ENCODE measurements at places on chromosomes 7 and 10.

DNA sequence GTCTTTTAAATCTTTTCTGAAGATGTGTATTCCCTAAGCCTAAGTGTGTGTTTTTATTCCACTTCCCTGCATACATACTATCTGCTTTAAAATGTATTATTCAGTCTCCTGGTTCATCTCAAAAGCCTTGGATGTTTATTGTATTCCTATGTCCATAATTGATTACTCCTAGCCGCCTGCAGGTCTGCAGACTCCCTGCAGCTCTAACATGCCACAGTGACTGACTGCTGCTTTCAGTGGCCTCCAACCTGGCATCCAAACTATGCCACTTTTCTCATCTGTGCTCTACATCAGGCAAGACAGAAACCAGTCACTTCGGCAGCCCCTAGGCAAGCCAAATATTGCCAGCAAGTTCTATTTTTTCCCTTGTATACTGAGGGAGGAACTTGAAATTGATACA is 81.7 kb downstream of the ABCA13 start:
- no peak for DNase-seq

DNA sequence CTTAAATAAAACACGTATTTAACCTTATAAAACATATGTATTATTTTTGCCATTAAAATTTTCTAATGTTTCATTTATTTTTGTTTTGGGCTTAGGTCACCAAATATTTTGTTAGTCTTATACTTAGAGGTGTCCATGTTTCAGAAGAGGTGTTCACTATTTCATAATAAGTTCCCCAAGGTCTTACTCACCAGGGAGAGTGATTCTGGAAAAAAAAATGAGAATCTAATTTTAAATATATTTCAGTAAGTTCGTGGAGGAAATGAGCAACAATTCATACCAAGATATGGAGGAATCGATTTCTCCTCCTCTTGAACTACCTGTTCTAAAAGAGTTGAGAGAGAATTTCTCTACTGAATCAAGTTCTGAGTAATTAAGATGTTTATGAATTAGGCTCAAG is 271.6 kb upstream of the SLC26A5 start:
- DNase-seq, result no peak

DNA sequence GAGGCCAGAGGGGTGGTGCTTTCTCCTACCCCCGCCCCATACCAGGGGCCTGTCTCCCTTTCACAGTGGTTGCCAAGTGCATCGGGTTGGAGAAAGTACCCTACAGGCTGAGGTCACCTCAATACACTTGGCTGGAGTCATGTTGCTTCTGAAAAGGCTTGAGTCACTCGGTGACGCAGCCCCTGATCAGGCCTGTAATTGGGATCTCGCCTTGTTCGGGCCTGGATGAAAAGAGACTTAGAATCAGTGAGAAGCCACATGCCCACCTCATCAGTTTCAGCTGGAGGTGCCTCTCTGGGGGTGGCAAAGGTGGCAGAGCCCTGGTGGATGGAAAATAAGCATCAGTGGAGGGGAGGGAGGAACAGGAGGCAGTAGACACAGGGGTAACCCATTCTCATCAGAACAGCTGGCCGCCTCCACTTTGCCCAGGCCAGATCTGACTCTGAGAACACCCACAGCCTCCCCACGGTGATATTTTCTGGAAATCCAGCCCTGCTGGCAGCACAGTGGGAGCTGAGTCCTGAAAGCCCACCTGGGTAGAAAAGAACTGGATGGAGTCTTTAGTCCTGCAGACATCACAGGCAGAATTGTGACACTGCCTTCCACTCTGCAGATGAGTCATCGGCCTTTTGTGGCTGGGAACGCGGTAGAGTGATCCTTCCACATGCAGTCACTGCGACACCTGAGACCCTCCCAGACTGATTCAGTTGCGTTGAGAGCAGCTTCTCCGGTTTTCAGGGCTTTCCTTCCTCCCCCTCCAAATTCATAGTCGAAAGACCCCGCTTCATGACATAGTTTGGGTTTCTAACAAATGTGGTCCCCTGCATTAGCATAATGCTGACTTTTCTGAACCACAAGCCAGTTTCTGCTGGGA is 108.0 kb downstream of the GRK5 start:
- peak; percentile 46 for DNase-seq

GRCh38 chr7:142323706-142324105 is 65.8 kb upstream of the PRSS58 start:
- DNase-seq, result peak; percentile 22

- no peak for DNase-seq
These were observed 227.7 kb downstream of the CUX1 start for GRCh38 chr7:102044984-102045673.

- no peak for DNase-seq
These were observed 75.9 kb downstream of the CNOT4 start for GRCh38 chr7:135434047-135434446.

GRCh38 chr10:66983475-66983818 is 57.6 kb downstream of the LRRTM3 start:
- no peak for DNase-seq

DNA sequence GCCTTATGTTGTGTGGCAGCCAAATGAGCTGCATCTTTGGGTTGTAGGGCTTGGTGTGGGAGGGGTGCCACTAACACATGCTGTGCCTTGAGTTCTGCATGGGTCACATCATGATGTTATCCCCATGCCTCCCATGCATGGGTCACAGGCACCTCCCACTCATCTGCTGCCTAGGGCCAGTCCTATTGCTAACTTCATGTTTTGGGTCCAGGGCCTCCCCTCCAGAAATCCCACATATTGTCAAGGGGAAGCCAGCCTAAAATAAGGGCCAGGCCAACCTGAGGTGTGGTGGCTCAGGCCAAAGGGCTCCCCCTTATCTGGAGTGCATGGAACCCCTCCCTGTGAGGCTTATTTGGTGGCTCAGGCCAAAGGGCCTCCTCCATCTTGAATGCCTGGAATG is 299.0 kb downstream of the RPS24 start:
- DNase-seq, result no peak

- no peak for DNase-seq
These were observed 251.1 kb downstream of the INHBA start for GRCh38 chr7:41451826-41452225.

GRCh38 chr7:24716480-24717246 is 40.6 kb downstream of the GSDME start:
- DNase-seq, result no peak

DNA sequence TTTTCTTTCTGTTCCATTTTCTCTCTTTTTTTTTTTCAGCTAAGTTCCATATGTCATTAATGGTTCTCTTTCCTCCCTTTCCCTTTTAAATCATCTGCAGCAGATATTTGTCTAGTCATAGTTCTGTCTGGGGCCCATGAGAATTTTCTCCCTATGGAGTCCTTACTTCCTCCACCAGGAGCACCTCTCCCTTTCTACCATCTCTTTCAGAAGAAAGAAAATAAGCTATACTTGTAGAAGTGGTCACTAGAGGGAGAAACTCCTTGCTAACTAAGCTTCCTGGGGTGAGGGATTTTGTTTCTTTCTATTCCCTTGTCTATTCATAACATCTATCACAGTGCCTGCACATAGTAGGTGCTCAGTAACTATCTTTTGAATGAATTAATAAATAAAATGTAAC is 230.2 kb upstream of the HPS1 start:
- DNase-seq, result no peak

DNA sequence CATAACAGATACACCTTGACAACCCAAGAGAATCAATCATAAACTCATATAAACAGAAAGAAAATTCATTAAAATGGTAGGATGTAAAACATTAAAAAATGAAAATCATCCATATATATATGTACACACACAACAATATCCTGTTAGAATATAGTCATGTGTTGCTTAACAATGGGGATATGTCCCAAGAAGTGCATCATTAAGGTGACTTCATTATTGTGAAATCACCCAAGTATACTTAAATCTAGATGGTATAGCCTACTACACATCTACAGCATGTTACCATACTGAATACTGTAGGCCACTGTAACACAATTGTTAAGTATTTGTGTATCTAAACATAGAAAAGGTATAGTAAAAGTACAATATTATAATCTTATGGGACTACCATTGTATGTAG is 115.8 kb upstream of the TMEM168 start:
- no peak for DNase-seq

GRCh38 chr7:37505750-37506353 is 57.2 kb upstream of the ELMO1 start:
- no peak for DNase-seq

DNA sequence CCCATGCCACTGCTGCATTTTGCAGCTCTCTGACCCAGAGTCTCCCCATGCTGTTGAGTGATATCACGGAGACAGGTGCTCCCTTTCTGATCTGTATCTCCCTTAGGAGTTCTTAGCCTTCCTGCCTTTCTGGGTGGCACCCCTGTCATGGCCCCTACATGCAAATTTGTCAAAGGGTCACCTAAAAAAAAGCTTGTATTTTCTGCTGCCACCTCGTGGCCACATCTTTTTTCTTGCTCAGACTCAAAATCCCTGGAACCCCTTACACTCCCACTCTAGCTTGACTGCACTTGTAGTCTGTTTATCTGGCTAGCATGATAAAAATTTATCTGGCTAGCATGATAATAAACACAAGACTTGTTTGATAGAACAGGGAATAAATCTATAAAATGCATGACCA is 809.1 kb downstream of the SORCS1 start:
- DNase-seq, result no peak

DNA sequence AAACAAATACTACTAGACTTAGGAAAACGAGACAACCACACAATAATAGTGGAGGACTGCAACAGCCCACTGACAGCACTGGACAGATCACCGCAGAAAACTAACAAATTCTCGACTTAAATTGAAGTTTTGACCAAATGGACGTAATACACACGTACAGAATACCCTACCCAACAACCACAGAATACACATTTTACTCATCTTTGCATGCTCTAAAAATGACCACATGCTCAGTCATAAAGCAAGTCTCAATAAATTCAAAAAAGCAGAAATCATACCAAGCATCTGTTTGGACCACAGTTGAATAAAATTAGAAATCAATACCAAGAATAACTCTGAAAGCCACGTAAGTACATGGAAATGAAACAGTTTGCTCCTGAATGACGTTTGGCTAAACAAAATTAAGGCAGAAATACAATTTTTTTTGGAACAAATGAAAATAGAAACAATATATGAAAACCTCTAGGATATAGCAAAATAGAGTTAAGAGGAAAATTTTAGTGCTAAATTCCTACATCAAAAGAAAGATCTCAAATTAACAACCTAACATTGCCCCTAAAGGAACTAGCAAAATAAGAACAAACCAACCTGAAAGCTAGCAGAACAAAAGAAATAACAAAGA is 30.6 kb downstream of the MAPK8 start:
- DNase-seq, result no peak

DNA sequence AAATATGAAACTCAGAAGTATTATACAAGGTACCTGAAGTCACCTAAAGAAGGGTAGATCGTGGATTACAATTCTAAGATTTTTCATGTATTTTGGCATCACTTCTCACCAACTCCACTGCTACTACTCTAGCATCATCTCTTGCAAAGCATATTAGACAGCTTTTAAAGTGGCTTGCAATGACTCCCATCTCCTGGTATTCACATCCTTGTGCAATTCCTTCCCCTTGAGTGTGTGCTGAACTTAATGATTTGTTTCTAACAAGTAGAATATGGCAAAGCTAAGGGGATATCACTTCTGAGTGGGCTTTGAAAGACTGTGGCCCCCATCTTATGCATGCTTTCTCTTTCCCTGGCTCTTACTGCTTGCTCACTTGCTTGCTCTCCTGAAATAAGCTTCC is 280.2 kb downstream of the SNX13 start:
- DNase-seq, result no peak

DNA sequence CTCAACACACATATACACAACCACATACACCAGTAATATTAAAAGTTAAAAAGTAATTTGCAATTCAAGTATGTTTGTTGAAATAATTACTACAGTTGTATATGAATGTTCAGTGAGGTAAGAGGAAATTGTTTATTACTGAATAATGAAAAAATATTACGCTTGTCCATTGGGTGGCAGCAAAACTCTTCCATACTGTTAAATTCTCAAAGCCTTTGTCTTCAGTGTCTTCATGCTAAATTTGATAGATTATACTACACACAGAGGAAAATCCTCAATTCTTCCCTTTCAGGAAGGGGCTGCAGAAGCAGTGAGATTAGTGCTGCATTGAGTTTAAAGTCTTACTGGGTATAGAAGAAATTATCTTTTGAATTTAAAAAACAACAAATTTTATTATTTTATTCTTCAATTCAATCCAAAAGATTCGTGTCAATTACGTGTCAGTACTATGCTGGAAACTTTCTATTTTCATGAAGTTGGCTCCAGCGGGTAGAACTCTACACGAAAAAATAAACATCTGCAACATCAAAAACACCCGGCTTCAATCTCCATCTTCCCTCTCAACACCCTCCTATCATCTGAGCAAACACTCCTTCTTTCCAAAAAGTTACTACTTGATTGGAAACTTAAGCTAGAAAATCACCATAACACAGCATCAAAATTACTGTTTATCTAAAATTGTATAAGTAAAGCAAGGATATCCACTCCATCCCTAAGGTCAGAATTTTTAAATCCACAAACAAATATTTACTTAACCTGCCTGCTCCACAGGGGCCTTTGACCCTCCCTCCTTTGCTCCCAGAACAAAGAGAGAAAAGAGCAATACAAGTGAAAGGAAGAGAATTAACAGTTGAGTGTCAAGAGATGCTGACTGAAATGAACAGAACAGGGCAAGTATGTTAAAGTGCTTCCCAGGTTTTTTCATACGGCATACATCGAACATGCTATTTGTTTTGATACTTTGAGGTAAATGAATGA is 37.0 kb upstream of the TES start:
- DNase-seq, result no peak

- no peak for DNase-seq
These were observed 290.9 kb downstream of the DPP6 start for GRCh38 chr7:154342971-154343633.

GRCh38 chr10:102579328-102579727 is 65.0 kb upstream of the TRIM8 start:
- DNase-seq, result no peak

DNA sequence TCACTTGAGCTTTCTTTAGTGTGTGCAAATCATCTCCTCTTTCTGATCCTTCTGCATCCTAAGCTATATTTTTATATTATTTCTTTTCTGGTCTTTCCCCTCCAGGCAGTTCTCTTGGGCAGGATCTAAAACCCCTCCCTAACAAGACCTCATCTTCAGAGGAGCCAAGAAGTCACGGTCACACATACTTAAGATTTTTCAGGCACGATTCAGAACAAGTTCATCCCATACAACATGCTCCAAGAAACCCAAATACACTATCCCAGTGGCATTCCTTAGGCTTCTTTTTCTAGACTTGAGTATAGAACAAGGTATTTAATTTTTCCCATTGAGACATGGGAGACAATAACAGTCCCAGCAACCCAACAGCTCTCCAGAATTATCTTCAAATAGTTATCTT is 1251.5 kb downstream of the DNAJB9 start:
- no peak for DNase-seq
